ENCODE measurements at places on chromosomes 2 and 18.

- no peak for DNase-seq
Observed at GRCh38 chr2:140929849-140930248, 1201.0 kb downstream of the LRP1B start.

- peak; percentile 1 for DNase-seq
Observed at GRCh38 chr18:43279015-43279744, 1.9 kb upstream of the SYT4 start.

GRCh38 chr2:3584608-3585260 is 9.7 kb downstream of the RPS7 start:
- DNase-seq, result no peak

- DNase-seq, result no peak
Observed at GRCh38 chr2:65765376-65765775, 333.0 kb upstream of the SPRED2 start.

- no peak for DNase-seq
Observed at GRCh38 chr2:50647381-50647780, 384.6 kb downstream of the NRXN1 start.

DNA sequence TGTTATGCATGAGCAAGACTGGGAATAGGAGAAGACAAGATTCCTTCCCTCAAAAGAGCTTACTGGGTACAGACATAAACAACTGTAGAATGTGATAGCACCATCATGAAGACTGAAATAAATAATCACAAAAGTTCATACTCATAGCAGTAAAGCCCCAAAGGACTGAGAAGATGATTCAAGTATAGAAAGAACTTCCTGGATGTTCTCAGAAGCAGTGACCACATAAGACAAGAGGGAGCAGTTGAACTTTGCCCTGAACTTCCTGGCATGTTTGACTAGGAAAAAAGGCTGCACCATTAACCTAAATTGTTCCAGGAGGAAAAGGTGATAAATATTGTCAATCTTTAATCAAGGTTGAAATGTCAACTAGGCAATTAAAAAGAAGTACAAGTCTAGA is 57.8 kb upstream of the CCDC141 start:
- no peak for DNase-seq

- no peak for DNase-seq
Observed at GRCh38 chr2:67130531-67131256, 266.4 kb upstream of the ETAA1 start.

DNA sequence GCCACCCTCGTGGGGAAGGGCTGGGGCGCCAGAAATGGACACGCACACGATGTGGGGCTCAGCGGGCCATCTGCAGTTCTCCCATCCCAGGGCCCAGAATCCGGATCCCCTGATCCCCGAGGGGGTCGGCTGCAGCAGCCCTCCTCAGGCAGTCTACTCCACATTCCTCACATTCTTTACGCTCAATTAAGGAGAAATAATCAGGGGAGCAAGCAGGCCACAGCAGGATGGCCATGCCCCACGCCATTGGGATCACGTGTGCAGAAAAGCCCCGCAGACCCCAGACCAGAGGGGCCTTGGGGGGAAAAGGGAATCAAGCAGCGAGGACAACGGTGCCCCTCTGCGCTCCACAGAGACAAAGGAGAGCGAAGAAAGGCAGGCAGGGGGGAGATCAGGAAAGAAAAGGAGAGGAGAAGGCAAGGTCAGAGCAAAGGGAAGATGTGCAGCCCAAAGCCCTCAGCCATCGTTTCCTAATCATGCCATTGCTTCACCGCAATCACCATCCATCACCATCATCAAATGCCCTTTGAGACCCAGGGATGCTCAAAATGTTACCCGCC is 17.5 kb upstream of the PKDCC start:
- DNase-seq, result no peak

DNA sequence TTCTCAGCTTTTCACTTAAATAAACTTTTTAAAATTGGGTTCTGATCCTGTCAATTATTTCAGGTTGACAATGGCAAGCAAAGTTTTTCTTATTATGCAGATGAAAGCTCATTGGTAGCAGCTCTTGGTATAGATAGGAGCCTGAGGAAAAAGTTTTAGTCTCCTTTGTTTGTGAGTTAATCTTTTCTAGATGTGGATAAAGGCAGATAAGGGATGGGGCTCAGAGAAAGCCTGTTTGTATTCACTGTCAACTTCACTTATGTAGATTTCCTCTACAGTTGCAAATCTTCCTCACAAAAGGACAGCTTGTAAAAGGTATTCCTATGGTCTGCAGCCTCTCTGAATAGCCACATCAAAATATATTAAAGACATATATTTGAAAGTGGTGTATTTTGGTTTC is 224.5 kb upstream of the SPOPL start:
- DNase-seq, result no peak

DNA sequence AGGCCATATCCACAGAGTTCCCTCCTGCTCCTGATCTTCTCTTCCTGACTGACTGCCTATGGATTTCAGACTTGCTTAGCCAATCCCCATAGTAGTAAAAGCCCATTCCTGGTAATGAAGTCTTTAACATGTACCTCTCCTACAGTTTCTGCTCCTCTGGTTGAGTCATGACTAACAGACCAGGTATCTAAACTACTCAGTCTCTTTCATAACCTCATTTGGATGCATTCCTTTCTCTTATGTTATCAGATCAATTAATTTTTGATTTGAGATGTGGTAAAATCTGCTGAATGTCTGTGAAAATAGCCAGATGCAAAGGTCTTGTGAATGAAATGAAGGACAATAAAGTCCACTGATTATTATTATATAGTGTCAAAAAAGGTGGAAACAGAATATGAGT is 198.0 kb downstream of the NBAS start:
- no peak for DNase-seq

GRCh38 chr2:46381263-46381849 is 84.1 kb downstream of the EPAS1 start:
- no peak for DNase-seq
